ENCODE measurements at places on chromosomes 3 and 15.

- no peak for DNase-seq
These were observed 14.0 kb upstream of the STAC start for GRCh38 chr3:36366308-36366707.

DNA sequence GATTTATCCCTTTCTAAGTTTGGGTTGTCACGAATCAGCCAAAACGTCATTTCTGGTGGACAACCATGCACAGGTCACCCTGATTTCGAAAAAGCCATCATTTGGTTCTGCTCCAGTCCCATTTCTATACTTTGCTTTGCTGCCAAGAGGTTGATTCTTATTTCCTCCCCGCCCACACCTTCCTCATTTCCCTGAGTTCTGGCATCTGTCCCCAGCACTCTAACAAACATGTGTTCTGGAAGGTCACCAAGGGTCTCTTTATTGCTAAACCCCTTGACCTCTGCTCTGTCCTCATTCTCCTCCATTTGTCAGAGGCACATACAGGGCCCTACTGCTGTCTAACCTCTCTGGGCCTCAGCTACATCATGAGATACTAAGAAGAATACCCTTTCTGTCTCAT is 36.4 kb upstream of the PTPRG start:
- no peak for DNase-seq

DNA sequence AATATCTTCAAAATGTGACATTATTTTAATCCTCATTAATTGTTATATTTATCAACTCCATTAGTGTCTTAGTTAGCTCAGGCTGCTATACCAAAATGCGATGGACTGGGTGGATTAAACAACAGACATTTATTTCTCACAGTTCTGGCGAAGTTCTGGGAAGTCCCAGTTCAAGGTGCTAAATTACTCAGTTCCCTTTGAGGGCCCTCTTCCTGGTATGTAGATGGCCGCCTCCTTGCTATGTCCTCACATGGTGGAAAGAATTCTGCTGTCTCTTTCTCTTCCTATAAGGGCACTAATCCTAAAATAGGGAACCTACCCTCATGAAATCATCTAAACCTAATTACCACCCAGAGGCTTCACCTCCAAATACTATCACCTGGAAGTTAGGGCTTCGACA is 38.8 kb upstream of the DUT start:
- DNase-seq: no peak

GRCh38 chr3:197174927-197175326 is 123.5 kb downstream of the DLG1 start:
- no peak for DNase-seq

GRCh38 chr3:157070678-157070999 is 89.3 kb downstream of the CCNL1 start:
- no peak for DNase-seq

DNA sequence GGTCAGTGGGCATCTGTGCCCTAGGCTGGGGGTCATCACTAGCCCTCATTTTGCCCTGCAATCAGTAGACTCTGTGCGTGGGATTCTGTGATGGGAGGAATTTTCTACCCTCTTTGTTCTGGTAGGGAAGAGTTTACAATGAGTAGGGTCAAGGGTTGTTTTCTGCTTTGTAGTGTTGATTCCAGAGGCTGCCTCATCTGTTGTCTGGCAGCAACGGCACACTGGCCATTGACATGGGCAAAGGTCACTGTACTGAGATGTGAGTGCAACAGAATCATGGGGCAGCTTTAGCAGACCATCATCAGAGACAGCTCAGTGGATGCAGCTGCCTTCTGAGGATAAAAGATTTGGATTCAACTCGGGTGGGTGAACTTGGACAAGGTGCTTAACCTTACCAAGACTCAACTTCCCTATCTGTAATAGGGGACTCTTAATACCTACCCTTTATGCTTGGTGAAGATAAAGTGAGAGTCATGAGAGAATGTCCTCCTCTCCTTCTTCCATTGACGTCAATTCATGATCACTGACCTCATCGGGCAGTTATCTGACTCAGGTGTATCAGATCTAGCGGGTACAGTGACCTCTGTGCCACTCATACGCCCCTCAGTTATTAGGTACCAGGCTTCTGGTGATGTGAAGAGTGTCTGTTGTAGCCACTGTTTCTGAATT is 127.5 kb downstream of the RPLP1 start:
- no peak for DNase-seq

- DNase-seq: no peak
These were observed 61.4 kb downstream of the TTBK2 start for GRCh38 chr15:42858999-42859789.

GRCh38 chr3:195854628-195855294 is 43.0 kb upstream of the MUC4 start:
- no peak for DNase-seq

GRCh38 chr15:48370460-48370859 is 39.2 kb downstream of the DUT start:
- no peak for DNase-seq

DNA sequence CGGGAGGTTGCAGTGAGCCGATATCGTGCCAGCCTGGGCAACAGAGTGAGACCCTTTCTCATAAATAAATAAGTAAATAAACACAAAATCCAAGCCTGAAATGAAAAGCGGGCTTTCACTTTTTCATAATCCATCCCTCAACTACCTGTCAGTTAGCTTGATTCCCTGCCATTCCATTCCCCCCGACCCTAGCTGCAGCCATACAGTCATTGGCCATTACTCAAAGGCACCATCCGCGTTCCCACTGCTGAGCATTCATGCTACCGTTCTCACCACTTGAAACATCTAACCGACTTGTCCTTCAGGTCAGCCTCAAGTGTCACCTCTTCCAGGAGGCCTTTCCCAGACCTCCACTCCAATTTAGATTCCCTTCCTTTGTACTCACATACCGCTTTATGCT is 1.1 kb upstream of the PARL start:
- no peak for DNase-seq

GRCh38 chr3:160842021-160843005 is 86.3 kb downstream of the PPM1L start:
- DNase-seq: no peak

DNA sequence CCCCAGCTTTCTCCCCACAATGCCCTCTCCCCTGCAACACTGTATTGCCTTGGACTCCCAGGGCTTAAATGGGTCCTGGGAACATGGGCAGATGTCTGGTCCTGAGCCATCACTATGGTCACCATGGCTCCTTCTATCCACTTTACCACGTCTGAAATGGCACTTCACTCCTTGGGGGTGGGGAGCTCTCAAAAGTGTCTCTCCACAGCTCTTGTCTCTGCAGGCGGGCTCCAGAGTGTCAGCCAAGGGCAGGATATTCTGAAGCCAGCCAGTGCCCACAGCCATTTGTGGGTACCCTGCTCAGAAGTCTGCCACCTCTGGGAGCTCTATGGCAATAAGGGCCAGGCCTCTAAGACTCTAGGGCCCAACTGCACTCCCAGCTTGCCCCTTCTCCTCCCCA is 163.9 kb downstream of the PPM1L start:
- no peak for DNase-seq

All from stimulated activated effector memory CD8-positive, alpha-beta T cell treated with anti-CD3 and anti-CD28 coated beads, Interleukin-12 subunit alpha, Interleukin-12 subunit beta, amount 100 ng/mL, for 72 hours (primary cell).